ENCODE measurements at places on chromosomes 16 and 17.

- DNase-seq = no peak
Measured at GRCh38 chr16:52572656-52573055, 25.7 kb upstream of the TOX3 start.

- DNase-seq = no peak
Measured at GRCh38 chr17:55969562-55970324, 183.5 kb upstream of the ANKFN1 start.

- DNase-seq = no peak
Measured at GRCh38 chr16:49399594-49400364, 26.2 kb downstream of the C16orf78 start.

GRCh38 chr16:69563605-69564580 lies 1.9 kb upstream of the NFAT5 start:
- DNase-seq = peak; percentile 66

DNA sequence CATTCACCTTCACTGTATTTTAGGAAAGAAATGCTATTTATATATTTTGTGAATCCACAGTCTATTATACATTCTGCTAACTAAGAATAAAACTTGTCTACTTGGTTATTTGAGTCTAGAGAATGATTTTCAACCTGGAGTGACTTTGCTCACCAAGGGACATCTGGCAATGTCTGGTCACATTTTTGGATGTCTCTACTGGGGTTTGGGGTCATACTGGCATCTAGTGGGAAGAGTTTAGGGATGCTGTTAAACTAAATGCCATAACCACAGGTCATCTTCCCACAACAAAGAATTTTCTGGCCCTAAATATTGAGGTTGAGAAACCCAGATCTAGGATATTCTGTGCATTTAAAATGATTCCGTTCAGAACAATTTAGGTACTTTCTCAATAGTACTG lies 26.0 kb downstream of the KCNJ16 start:
- no peak for DNase-seq

DNA sequence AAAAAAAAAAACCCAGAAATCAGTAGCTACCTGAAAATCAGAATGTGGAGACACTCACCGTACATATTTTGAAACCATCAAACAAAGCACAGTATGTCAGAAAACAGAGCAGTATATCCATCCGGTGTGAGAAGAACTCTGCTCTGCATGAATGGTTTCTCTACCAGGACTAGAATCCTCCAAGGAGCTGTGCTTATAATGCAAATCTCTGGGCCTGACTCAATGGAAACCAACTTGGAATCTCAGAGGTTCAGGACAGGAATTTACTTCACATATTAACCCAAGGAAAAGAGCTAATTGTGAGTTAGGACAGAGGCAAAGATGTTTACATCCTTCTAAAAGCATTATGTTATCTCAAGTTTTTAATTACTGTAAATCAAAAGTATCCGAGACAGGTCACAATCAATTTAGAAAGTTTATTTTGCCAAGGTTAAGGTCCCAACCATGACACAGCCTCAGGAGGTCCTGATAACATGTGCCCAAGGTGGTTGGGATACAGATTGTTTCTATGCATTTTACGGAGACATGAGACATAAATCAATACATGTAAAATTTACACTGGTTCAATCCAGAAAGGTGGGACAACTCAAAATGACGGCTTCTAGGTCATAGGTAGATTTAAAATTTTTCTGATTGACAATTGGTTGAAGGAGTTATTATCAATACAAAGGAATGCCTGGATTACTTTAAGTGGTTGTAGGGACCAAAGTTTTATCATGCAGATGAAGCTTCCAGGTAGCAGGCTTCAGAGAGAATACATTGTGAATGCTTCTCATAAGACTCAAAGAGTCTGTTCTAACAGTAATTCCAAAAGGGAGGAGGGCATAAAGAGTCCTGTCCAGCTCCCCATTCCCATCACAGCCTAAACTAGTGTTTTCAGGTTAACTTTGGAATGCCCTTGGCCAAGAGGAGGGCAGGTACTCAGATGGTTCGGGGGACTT lies 164.1 kb downstream of the CDH8 start:
- DNase-seq = no peak

GRCh38 chr17:82287868-82288801 lies 14.6 kb upstream of the CSNK1D start:
- DNase-seq = no peak

DNA sequence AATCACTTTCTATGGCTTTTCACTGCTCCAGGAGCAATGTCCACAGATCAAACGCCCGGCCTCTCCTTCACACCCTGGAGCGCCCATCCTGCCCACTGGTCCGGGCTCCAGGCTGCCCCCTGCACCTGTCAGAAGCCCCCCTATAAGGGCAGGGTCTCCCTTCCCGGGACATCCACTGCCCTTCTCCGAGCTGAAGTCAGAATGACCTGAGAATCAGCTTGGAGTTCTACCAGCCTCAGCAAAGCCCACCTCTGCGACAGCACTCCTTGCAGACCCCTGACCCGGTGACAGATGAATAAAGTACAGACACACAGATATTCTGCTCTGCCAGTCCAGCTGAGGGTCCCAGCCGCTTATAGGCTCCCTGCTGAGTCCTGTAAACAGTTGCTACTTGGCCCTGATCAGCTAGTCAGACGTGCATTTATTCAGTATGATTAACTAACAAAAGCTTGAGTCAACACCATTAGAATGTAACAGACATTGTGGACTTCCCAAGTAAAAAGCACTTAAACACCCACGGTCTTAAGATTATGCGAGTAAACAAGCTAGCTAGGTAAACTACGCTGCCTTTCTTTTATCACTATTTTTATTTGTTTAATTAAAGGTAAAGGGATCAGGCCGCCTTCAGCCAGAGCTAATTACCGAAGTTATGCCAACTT lies 4.8 kb downstream of the SLC7A5 start:
- DNase-seq = no peak

- DNase-seq = no peak
Measured at GRCh38 chr17:50656509-50656908, 21.8 kb downstream of the ABCC3 start.

DNA sequence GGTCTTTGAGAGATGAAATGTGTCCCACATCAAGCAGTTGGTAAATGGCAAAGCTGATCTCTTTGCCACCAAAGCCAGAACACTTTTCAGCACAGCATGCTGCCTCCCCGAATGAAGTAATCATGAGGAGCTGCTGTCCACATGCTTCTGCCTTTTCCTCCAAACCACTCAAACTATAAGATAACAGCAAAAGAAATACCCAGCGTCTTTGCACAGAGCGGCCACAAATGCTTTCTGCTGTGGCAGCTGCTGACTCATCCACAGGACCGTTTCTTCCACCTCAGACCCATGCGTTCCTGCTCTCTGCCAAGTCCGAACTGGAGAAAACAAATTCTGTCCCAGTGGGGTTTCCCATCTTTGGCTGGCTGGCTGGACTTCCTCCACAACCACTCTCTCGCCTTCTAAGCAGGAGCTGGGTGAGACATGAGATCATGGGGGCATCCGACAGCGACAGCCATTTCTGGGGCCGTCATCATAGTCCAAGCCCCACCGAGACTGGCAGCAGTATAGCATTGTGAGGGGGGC lies 27.1 kb downstream of the TBC1D3B start:
- no peak for DNase-seq

GRCh38 chr16:85416228-85417109 lies 196.7 kb upstream of the GSE1 start:
- DNase-seq = peak; percentile 70

DNA sequence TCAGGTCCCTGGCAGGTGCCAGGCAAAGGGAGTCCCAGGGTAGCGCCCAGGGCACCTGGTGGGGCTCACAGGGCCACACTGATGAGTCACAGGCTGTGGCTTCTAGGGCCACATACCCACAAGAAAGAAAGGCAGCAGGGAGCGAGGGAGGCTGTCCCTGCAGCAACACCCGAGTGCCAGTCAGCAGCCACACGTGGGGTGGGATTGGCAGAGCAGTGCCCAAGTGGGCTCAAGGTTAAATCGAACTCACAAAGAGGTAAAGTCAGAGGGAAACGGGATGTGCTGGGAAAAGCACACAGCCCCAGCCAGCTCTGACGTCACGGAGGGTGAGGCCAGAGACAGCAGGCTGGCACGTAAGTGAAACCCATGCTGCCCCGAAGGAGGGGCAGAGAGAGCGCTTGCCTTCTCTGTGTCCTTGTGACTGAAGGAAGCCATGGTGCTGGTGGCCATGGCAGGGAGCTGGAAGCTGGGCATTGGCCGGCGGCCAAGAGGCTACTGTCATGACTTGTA lies 33.8 kb downstream of the FA2H start:
- no peak for DNase-seq

- no peak for DNase-seq
Measured at GRCh38 chr16:22942811-22943210, 128.8 kb downstream of the HS3ST2 start.

DNA sequence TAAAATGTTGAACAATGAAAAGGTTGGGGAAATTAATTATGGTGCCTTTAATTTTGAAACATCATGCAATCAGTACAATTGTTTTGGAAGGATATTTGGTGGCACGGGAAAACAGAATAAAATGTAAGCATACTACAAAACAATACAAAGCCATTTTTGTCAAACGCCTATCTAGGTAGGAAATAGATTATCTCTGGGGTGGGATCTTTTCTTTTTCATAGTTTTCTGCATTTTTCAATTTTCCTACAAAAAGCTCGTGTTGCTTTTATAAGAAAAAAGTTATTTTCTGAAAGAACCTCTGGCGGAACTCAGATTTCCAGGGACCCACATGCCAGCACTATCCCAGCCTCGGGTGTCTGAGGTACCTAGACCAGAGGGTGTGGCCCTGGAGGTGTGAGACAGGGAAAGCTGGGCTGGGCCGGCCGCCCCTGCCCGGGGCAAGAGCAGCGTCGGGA lies 961 bp upstream of the MAP3K3 start:
- no peak for DNase-seq

GRCh38 chr17:7883781-7884386 lies 4.7 kb upstream of the CHD3 start:
- DNase-seq = peak; percentile 41

- DNase-seq = no peak
Measured at GRCh38 chr17:45296003-45296832, 20.6 kb downstream of the MAP3K14 start.

DNA sequence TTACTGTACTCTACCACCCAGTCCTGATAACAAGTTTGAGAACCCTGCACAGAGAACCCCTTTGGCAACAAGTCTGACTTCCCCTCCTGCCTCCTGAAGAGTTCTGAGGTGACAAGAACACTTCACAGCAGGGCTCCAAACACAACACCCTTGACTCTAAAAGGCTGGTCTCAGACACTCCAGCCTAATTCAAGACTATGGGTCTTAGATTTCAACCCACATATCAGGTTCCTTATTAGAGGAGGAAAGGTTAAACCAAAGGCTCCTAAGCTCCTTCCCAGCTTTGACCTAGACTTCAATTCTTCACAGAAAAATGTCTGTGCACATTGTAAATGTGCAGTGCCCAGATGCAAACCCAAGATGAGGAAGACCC lies 23.0 kb downstream of the RANBP10 start:
- no peak for DNase-seq

- DNase-seq = no peak
Measured at GRCh38 chr17:6043405-6043804, 26.8 kb upstream of the WSCD1 start.

DNA sequence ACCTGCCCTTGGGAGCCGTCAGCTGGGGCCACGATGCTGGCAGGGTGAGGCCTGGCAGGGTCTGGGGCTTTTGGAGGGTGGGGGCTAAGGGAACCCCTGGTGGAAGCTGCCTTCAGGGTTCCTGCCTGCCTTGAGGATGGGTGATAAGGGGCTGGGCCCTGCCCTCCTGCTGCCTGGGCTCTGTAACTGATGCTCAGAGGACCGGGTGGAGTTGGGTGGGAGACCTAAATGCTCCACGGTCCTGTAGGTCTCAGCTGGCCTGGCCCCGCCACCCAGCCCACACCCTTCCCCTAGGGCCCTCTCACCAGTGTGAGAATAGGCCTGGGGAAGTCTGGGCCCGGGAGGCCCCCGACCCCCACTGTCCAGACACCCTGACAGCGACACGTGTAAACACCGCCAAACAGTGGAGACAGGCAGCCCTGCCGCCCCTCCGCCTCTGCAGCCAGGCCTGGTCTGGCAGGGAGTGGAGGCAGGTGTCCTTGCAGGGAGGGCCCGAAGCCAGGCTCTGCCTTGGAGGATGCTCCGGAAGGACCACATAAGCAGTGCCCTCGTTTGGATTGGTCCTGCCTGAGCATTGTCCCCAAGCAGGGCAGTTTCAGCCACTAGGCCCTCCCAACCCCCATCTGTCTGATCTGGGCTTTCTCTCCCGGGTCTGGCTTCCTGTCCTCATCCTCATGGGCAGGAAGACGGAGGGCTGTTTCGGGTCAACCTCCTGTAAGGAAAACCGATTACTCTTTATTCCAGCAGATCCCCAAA lies 6.5 kb upstream of the BAHCC1 start:
- DNase-seq = no peak

DNA sequence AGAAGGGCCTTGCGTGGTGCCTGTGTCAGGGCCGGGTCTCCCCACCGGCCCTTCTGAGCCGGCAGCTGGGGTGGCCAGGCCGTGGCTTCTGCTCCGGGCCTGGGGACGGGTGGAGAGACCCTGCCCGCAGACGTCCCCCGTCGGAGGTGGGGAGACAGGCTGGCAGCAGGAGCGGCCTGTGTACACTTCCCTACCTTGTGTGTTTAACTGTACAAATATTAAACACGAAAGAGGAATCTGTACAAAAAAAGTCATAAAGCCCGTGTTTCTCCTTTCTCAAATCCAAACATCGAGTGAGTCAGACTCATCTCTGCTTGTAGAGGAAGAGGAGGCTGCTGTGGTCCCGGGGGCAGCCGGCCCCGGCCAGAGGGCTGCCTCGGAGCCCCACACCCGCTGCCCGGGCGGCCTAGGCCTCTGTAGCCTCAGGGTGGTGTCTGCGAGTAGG lies 2.0 kb downstream of the CACNA1H start:
- DNase-seq = no peak

DNA sequence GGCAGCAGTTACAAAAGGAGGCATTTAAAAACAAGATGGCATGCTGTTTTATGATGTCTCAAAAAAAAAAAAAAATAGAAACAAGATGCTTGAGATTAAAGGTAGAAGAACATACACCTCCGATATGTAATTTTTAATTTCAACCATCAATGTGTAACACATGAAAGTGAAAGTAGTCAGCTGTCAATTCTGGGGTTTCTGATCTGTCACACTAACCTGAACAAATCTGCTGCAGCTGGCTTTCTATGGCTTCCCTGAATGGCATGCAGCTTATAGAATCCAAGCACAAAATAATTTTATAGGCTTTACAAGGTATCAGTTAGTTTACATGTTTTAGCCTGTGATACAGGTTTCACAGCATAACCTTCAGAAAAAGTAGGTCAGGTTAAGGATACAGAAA lies 13.5 kb downstream of the GLYR1 start:
- no peak for DNase-seq

DNA sequence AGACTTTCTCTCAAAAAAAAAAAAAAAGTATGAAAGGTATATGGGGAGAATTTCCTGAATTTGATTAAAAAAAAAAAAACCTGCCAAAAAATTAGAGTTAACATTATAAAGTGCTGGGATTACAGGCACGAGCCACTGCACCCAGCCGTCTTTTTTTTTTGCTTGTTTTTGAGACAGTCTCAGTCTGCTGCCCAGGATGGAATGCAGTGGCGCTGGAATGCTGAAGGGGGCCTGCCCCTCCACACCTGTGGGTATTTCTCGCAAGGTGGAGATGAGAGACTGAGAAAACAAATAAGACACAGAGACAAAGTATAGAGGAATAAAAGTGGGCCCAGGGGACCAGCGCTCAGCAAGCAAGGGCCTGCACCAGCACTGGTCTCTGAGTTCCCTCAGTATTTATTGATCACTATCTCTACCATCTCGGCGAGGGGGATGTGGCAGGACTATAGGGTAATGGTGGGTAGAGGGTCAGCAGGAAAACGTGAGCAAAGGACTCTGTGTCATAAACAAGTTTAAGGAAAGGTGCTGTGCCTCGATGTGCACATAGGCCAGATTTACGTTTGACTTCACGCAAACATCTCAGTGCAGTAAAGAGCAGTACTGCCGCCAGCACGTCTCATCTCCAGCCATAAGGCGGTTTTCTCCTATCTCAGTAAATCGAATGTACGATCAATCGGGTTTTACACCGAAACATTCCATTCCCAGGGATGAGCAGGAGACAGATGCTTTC lies 117.2 kb downstream of the GOSR1 start:
- no peak for DNase-seq

All from activated naive CD4-positive, alpha-beta T cell treated with Interleukin-2 at 50 U/mL for 16 hours (primary cell).